ENCODE measurements at places on chromosomes 7 and 10.

DNA sequence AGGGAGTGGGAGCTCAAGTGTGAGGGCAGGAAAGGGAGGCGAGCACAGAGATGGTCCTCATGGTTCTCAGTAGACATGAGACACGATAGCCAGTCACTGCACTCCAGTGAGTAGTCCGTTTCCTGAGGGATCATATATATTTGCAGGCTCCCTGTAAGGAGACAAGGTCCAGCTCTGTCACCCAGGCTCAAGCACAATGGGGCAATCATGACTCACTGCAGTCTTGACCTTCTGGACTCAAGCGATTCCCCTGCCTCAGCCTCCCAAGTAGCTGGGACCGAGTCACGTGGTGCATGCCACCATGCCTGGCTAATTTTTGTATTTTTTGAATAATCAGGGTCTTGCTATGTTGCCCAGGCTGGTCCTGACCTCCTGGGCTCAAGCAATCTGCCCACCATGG lies 116.7 kb downstream of the CCDC3 start:
- DNase-seq: no peak

GRCh38 chr10:3942937-3943489 lies 158.0 kb upstream of the KLF6 start:
- no peak for DNase-seq

GRCh38 chr7:38855867-38856266 lies 53.1 kb downstream of the VPS41 start:
- DNase-seq: no peak

- no peak for DNase-seq
These were observed 26.9 kb downstream of the ADCY1 start for GRCh38 chr7:45601094-45601493.

DNA sequence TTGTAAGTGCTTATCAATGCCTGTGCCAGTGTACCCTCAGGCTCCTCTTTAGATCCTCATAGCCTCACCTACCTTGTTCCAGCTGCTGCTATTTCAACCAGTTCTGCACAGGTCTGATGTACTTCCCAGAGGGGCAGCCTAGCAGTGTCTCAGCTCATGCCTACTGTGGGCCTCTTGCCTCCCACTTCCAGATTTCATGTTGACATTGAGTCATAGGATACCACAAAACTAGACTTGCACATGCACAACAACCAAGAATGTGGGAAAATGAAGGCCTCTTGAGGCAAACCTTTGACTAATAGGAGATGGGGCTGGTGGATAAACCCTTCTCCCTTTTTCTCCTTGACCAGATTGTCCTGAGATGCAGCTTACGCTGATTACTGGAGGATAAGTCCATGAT lies 31.0 kb downstream of the PON3 start:
- no peak for DNase-seq

DNA sequence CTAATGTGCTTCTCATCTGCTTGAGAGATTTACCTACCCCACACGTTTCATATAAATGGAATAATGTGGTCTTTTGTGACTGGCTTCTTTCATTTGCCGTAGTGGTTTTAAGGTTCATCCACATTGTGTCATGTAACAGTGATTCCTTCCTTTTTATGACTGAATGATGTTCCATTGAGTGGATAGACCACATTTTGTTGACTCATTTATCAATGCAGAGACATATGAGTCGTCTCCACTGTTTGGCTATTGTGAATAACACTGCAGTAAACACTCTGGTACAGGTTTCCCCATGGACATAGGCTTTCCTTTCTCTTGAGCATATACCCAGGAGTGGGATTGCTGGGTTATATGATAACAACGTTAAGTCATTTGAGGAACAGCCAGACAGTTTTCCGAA lies 2.0 kb upstream of the AOC1 start:
- no peak for DNase-seq

DNA sequence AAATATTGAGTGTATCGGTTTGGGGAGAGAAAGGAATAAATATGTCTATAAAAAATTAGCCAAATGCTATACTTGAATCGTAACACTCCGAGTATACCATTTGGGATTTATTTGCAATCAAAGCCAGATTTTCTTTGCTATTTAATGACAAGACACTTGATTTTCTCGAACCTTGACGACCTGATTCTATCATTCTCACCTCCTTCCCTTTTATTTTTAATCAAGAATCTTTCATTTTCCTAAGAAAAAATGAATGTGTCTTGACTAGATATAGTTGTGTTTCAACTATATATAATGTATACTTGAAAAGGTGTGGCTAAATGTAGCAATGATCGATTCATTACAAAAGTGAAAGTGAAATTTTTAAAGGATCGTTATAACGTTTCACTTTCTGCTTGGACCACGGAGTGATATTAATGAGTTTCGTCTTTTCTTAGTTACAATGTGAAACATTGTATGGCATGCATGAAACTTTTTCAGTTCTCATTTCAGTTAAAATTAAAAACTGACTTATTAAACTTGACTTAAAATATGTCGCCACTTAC lies 562 bp downstream of the NUB1 start:
- DNase-seq: peak; percentile 41

DNA sequence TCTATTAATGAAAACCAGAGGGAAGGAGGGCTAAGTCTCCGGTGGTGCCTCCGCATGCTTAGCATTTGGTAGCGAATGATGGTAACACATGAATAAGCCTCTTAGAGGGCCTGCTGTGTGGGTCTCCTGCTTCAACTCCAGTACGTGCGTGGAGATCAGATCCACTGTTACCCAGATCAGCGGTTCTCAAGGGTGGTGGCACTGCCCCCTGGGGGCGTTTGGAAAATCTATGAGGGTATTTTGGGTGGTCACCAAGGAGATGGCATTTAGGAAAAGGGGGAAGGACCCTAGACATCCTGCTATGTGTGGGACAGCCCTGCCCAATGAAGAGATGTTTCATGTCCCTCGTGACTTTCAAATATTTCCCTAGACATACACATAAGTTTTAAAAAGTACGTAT lies 57.1 kb upstream of the TM9SF3 start:
- DNase-seq: no peak

DNA sequence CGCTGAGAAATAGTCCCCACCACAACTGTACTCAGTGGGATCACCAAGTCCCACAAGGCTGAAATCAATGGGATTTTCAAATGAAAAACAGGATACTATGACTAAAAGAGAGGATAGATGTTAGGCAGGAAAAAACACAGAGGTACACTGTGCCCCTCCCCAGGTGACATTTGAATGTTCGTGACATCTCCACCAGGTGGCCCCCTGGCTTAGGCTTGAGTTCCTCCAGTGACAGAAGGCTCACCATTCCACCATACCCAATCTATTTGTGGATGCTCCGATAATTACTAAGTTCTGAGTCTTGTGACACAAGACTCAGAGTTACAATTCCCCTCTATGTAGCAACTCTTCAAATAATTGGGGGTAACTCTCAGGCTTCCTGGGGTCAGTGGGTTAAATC lies 77.5 kb upstream of the KCNMA1 start:
- DNase-seq: no peak

- DNase-seq: no peak
These were observed 268.4 kb upstream of the NPVF start for GRCh38 chr7:25496476-25497368.

- no peak for DNase-seq
These were observed 50.3 kb upstream of the CABCOCO1 start for GRCh38 chr10:61612450-61612849.

- DNase-seq: peak; percentile 76
These were observed 20.2 kb downstream of the PDCD11 start for GRCh38 chr10:103416436-103417147.

GRCh38 chr7:115417662-115418061 lies 495.8 kb downstream of the MDFIC start:
- DNase-seq: no peak

DNA sequence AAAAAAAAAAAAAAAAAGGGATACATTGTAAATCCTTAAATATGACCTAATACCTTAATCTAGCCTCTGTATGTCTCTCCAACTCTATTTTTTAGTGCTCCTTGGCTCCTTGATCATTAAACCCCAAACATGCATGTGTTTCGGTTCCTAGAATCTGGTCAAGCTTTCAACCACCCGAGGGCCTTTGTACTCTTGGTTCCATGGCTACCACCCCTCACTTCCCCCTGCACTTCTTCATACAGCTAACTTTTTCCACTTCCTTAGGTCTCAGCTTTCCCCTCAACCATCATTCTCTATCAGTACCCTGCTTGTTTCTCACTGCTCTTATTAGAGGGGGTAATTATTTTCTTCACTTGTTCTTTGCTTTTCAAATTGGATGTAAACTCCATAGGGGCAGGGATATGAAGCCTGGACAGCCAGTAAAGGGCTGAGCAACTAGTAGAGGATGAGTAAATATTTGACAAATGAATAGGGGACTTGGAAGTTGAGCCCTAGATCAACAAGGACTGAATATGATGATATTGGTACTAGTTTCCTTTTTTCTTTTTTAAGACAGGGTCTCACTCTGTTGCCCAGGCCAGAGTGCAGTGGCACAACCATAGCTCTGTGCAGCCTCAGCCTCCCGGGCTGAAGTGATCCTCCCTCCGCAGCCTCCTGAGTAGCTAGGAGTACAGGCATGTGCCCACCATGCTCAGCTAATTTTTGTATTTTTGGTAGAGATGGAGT lies 4.3 kb upstream of the GDI2 start:
- DNase-seq: no peak

DNA sequence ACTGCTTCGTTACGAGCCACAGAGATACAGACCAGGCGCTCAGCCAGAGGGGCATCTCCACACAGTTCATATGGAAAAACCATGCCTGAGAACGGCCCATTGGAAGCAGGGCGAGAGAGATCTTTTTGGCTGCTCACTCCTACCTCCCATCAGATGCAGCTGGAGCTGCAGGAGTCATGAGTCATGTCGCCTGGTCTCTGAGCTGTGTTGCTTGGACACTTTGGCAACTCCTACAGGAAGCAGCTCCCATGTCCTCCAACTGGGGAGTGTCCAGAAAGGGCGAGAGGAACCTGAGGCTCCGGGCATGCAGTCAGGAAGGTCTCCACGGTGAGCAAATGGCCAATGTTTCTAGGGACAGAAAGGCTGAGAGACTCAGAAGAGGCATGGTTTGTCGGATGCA lies 24.9 kb downstream of the INSIG1 start:
- DNase-seq: no peak

All from fibroblast of villous mesenchyme (primary cell).